Endothelial cell of umbilical vein (primary cell): ENCODE measurements at places on chromosomes 2 and 18.

DNA sequence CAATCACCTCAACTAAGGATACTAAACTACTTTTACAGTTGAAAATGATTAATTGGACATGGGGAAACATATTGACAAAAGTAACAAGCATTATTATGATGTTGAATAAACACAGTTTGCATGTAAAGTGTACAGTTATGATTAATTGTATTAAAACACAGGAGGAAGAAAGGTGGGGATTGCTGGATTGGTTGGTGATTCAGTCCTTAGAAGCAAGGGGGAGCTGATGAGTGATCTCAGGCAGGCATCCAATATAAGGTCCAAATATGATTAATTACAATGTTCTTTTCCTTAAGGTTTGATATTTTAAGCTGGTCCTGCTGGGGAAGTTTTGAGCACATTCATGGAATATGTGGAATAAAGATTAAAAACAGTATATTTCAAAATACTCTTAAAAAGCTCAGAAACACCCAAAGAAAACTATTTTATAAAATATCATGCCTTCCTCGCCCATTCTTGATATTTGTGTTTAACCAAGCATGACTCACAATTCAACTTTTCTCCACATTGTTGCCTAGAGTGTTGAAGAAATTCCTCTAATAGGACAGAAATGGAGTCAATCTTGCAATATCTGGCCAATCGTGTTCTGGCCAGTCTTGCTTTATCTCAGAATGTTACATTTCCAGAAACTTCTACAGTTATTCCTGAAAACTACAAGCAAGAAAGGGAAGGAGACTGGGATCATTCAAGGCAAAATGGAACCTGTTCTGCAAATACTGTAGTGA is 268.2 kb downstream of the RPIA start:
- no peak for DNase-seq

- DNase-seq, result no peak
Measured at GRCh38 chr2:46381871-46382270, 84.7 kb downstream of the EPAS1 start.

DNA sequence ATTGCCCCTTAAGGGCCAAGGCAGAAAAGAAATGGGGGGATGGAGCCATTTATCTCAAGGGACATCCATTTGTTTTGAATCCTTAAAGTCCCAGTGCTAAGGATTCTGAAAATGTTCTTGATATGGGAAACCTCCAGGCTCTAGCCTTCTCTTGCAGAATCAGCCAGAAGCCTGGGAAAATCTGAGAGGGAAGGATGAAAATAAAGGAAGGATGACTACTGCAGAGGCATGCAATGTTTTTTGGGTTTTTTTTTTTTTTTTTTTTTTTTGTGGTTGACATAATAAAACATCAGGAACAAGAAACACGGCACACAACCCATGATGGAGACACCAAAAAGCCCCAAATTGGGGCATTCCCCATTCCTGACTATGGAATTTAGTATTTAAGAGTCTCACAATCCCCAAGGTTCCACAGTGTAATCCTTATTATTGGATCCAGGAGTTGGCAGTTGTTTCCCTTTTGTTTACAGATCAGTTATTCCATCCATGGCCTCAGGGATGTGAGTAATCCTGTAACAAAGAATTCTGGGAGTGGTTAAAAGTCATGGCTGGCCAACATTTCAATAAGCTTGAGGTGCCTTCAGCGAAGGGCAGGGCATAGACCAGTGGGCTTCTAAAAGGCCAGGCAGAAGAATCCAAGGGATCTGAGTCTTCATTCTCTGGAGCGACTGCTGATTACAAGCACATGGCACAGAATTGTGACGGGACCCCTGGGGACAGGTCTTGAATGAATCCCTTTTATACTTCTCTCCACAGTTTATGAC is 337.5 kb downstream of the GULP1 start:
- peak; percentile 11 for DNase-seq

DNA sequence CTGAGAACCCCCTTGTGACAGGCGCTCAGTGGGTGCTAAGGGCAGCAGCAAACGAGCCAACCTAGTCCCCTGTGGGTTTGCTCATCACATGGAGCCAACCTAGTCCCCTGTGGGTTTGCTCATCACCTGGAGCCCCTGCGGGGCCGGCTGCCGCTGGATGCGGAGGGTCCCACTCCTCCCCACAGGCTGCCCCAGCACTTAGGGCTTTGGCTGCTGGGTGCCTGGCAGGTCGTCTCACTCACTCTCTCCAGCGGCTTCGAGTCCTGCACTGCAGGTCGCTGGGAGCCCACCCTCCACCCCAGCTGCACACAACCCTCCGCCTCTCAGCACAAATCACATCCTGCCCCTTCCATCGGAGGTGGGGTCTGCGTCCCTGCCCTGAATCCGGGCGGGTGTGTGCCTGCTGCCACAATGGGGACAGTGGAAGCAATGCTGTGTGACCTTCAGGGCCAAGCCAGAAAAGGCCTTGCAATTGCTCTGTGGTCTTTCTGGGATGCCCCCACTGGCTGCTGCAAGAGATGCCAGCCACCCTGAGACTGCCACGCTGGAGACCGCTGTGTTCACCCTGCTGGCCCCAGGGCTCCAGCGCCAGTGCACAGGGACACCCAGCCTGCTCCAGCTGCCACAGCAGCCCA is 248.1 kb upstream of the SALL3 start:
- DNase-seq, result no peak

DNA sequence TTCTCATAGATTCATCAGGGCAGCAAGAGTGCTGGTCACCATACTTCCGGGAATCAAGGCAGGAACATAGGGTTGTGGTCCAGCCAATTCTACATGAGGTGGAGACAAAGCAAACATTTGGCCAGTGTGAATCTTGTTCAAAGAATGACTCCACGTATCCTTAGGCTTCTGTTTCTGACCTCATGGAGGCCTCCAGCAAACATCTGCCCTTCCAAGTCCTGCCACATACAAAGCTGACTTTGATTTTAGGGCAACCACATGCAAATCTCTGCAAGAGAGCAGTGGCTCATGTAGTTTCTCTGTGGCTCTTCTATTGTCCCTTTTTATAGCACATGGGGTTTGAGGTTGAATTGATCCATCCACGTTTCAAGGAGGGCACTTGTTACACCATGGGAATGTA is 132.1 kb upstream of the MMADHC start:
- no peak for DNase-seq

GRCh38 chr2:33806041-33806440 is 206.9 kb upstream of the FAM98A start:
- DNase-seq, result no peak

DNA sequence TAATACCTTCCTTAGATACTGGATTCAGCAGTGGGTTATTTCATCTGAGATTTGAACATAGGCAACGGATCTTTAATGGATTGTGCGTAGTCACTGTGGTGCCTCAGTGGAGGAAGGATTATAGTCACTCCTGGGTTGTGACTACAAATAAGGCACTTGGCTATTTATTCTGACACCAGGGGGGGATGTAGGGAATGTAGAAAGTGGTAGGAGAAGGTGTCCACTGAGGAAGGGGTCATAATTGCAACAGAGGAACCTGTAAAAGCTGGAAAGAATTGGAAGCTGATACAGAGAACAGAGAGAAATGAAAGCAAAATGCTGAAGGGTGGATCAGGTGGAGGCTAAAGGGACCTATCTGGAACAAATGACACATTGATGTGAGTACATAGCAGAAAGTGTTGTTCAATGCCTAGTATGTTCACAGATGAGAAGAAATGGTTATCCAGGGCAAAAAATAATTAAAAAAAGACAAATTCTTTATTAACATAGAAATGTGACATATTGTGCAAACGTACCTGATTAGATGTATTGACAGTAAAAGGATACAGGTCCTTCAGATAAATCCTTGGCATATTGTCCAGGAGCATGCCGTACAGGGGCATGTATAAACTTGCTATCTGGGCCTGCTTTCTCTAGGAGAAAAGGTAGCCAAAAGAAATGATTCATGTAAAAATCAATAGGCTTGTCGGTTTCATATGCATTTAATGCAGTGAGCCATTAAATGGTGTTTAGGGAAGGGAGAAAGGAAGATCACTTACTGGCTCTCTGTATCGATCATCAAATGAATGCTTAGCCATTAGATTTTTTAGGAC is 91.2 kb upstream of the CCDC195 start:
- DNase-seq, result peak; percentile 30

DNA sequence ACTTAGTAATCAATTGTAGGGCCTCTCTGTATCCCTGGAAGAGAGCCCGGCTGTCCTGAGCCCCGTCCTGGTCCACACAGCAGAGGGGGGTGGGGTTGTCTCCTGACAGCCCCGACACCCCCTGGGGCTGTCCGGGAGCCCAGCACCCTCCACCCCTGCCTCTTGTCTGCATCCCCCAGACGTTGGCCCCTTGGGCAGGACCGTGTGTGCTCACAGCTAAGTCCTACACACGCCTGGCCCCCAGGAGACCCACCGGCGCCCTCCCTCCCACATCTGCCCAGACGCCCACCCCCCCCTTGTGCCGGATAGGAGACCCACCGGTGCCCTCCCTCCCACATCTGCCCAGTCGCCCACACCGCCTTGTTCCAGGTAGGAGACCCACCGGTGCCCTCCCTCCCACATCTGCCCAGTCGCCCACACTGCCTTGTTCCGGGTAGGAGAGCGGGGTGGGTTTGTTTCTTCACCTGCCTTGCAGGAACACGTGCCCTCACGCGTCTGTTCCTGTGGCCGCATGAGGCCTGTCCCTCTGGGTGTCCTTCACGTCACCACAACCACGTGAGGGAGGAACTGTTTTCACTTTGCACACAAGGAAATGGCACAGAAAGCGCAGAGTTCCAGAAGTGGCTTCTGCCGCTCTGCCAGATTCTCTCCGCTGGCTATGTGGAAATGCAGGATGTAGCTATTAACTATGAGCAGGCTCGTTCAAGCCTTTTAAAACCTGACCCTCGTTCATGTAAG is 61.1 kb upstream of the NFATC1 start:
- no peak for DNase-seq

DNA sequence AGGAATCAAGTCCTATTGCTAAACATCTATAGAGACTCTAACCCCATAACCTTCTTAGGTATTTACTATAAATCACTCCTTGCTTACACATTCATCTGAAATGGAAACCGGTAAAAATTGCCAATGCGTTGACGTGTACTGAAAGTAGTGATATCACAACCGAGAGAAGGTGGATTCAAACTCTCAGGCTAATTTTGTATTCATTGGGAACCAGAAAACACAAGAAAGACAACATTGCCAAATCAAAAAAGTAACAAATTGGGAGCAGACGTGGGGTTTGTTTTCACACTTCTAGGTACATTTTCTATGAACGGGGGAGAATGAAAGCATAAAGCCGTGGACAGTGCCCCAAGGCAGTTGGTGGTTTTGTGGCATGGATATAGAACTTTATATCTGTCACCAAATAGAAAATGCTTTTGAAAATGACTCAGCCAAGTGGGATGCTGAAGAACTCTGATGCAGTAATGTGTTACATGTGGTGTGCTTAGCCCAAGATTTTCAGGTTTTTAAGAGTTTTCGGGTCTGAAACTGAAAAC is 155.1 kb upstream of the RASGRP3 start:
- DNase-seq, result no peak

DNA sequence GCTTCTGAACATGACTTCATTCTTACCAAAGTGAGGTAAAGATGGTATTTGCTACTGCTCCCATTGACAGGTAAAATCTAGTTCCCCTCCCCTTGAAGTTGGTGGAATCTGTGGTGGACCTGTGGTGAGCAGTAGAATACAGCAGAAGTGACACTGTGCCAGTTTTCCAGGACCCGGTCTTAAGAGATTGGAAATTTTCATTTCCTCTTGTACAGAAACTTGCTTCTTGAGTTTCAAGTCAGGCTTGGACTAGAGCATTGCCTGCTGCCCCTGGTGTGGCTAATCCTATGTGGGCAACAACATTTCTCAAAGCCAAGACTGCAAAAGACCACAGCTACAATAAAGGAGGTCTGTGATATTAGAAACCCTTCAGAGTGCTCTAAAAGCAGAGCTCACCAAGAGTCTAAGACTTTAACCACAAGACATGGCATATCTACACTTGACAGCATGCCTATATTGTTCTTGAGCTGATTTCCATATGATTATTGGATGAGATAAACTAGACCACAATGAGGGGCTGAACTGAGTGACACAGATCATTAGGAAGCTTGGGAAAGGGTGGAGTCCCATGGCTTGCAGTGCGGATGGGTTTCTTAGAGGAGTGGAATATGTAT is 458.1 kb downstream of the BCL11A start:
- DNase-seq, result no peak

DNA sequence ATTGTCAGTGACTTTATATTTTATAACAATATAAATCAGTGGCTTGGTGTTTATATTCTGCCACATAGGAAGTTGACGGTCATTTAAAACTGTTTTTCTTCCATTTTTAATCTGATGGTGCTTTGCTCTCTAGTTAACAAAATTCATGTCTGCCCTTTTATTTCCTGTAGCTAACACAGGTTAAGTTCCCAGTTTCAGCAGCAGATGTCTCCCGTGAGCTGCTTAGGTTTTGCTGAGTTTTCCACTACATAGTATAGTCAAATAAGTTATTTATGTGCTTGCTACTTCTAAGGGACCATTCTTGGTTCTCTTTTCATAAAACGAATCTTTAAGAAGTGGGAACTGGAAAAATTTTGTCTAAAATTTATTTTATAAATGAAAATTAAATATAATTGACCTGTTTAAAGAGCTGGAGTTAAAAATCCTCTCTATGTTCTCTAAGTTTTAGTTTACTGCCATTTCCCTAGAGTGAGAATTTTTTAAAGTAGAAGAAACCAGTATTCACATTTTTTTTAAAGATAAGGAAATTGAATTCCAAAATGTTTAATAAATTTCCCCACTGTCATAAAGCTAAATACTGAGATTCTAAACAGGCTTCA is 20.6 kb downstream of the HTR2B start:
- peak; percentile 86 for DNase-seq

DNA sequence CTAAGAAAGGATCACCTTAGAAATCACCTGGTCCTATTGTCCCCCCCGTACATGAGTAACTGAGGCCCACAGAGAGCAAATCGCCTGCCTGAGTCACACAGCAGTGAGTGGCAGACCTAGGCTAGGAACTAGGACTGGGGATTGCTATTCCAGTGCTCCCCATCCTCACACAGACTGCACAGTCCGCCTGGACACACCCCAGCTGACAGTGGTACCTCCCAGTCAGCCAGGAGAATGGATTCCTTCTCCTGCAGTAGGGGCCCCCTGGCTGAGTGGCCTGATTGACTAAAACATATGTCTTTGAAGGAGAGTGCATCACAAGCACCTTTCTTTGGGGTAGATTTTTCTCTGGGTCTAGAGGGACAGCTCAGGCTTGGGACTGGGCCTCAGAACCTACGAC is 32.4 kb upstream of the SLC35F6 start:
- DNase-seq, result no peak

GRCh38 chr18:58109256-58109655 is 65.2 kb downstream of the NEDD4L start:
- DNase-seq, result no peak

- DNase-seq, result peak; percentile 86
Measured at GRCh38 chr2:207133820-207134519, 31.8 kb downstream of the KLF7 start.

- DNase-seq, result no peak
Measured at GRCh38 chr18:31101183-31102024, 817 bp downstream of the DSC2 start.

DNA sequence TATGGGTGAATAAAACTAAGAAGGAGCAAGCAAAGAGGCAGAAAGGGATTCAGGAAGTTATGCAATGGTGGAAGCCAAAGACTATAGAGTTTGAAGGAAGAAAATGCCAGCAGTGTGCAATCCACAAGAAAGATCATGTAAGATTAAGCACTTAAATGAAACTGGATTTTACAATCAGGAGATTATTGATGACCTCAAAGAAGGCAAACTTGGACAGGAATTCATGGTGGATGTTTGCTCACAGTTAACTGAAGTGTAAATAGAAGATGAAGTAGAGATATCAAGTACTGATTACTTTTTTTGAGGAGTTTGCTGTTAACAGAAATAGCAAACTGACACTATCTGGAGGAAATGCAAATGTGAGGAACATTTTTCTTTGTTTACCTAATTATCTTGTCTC is 308.9 kb downstream of the RND3 start:
- no peak for DNase-seq

GRCh38 chr2:159462201-159462785 is 154.1 kb downstream of the BAZ2B start:
- no peak for DNase-seq
